ENCODE measurements at places on chromosomes 5 and 9.

DNA sequence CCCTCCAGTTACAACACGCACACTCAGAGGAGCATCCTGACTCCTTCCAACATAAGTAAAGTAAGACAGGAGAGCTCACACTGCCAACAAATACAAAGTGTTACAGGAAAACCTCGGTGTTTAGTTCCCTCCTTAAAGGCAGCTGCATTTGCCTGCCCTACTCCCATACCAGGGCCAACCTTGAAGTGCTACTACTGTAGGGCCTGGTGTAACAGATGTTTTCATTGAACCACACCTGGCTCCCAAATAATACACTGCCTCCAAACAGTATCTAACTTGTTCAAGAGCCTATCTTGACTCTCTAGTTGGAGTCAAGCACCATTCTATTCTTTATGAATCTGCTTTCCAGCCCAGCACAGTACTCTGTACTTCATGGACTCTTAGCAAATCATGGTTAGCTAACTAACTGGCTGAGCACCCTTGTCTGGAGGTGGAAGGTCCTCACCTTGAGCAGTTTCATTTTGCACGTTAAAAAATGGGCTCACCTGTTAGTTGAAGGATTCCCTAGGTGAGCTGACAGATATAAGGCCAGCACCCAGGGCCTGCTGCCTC, 34.6 kb downstream of the TTC39B start:
- DNase-seq: no peak

- no peak for DNase-seq
Measured at GRCh38 chr5:177122566-177122965, 11.0 kb upstream of the NSD1 start.

GRCh38 chr5:137838976-137839375, 28.7 kb upstream of the MYOT start:
- DNase-seq: no peak

- no peak for DNase-seq
Measured at GRCh38 chr5:148491793-148492184, 108.0 kb downstream of the FBXO38 start.

GRCh38 chr5:38479315-38479904, 77.0 kb downstream of the LIFR start:
- DNase-seq: no peak

DNA sequence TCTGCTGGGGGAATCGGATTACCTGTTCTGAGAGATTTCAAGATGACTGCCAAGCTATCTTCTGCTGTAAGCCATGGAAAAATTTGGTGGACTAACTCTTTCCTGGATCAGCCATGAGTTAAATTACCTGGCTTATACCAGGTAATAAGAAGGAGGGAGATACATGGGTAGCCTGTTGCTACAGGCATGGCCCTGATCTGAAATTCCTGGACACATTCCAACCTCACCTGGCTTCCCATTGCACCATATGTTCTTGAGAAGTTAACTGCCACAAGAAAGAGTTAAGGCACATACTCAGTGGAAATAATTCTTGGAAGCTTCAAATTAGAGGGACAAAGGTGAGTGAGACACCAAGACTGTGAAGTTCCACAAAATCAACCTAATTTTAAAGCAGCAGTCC, 371.3 kb downstream of the ACTL7B start:
- no peak for DNase-seq

GRCh38 chr5:195401-196160, 4.3 kb downstream of the LRRC14B start:
- no peak for DNase-seq

DNA sequence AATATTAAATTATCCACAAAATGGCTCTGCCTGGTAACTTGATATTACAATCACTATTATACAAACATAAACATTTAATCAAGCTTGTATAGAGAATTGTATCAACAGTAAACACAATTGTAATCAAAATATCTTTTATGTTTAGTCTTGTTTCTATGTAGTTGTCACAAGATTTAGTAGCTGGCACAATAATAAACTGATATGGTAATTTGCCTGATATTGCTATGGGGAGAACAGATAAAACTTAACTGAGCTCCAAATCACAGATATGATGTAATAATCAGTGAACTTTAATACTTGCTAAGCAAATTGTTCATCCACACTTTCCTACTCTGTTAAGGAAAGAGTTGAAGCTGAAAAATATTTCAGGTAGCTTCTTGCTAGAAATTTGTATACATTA, 189.8 kb downstream of the MPDZ start:
- DNase-seq: no peak

DNA sequence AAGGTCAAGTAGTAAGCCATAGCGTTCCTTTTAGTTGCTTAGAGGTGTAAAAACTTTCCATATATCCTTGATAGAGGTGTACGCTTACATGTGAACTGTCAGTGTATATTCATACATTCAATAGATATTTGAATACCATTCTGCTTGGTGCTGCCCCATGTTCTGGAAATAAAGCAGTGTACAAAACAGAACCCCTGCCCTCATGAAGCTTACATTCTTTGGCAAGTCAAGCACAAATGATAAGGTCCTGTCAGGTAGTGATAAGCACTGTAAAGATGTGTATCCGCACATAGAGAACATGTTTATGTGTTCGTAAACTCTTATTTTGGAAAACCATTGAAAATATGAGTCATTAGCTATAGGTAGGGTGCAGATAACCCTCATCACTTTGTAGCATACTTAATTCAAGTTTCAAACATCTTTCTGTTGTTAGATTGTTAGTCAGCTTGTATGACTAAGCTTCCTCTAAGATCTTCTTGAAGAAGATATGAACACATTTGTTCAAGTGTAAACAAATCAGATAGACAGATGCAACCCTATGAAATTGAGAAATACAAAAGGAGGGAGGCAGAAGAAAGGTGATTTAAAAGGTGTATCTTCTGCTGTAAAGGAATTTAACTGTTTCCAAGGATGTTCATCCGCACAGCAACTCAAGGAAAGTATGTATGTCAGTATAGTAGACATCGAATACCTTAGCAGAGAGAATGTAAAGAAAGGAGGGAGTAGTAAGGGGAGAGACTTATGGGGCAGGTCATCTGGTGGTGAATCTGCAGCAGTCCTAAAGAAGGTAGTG, 1.6 kb downstream of the GTF3C4 start:
- no peak for DNase-seq

DNA sequence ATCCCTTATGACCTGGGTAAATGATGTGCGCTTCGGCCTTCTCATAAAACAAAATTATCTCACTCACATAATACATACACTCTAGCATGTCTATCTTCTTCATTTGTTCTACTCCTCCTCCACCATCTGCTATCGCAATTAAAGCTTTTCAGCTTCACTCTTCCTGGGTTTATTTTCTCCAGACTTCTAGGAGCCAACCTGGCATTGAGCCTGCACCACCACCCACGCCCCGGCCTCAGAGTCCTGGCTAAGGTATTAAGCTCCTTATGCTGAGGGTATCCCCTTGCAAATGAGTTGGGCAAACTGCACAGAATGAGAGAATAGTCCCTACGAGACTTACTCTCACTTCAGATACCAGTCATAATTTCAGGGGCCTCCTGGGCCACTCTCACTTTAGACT, 236.1 kb upstream of the CDH12 start:
- DNase-seq: no peak

DNA sequence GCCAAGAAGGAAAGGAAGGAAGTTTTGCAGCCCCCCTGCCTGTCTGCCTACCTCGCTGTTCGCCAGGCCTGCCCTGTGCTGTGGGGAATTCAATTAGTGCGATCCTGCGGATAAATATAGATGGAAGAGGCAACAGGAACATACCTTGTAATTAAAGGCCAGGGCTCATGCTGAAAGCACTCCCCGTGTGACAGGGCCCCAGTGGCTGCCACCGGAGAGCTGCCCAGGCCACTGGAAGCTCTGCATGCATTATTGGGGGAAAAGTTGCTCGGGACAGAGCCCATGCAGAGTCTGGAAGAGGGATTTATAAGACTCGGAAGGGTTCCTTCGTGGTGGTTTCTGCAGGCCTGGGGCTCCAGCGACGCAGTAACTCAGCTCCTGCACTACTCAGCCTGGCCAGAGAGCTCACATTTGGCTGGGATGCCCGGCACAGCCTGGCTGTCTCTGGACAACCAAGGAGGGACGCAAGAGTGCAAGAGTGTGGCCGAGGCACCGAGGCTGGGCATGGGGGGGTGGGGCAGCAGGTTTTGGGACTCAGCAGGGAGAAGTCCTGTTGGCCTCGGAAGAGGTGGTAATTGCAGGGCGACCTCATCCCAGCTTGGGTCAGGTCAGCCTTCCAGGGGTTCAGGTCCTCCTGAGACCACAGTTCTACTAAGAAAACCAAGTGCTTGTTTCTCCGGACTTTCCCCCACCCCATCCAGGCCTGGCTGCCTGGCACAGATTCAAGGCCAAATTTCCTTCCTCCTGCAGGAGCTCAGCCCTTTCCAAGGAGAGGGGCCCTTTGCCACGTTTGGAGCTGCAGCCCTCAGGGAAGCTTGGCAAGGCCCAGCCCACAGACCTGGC, 68.1 kb upstream of the GGTA1 start:
- no peak for DNase-seq

- DNase-seq: no peak
Measured at GRCh38 chr5:178416919-178417318, 173.3 kb downstream of the COL23A1 start.

DNA sequence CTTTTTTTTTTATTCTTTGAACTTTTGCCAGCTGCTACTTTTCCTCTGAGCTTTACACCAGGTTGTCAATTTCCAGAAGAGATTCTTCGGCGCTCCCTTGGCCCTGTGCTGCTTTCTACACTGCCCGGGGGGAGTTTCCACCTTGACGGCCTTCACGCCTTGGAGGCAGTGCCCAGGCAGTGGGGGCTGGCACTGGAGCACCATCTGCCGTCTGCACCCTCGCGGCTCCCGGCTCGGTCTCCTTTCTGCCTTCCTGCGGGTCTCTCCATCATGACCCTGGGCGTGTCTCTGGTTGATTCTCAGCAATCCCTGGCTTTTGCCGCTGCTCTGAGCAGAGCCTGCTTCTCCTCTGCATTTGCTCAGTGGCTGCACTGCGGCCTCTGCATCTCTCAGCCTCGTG, 2.9 kb downstream of the SLC6A18 start:
- no peak for DNase-seq

GRCh38 chr5:59067956-59068656, 485.2 kb downstream of the RAB3C start:
- DNase-seq: no peak

DNA sequence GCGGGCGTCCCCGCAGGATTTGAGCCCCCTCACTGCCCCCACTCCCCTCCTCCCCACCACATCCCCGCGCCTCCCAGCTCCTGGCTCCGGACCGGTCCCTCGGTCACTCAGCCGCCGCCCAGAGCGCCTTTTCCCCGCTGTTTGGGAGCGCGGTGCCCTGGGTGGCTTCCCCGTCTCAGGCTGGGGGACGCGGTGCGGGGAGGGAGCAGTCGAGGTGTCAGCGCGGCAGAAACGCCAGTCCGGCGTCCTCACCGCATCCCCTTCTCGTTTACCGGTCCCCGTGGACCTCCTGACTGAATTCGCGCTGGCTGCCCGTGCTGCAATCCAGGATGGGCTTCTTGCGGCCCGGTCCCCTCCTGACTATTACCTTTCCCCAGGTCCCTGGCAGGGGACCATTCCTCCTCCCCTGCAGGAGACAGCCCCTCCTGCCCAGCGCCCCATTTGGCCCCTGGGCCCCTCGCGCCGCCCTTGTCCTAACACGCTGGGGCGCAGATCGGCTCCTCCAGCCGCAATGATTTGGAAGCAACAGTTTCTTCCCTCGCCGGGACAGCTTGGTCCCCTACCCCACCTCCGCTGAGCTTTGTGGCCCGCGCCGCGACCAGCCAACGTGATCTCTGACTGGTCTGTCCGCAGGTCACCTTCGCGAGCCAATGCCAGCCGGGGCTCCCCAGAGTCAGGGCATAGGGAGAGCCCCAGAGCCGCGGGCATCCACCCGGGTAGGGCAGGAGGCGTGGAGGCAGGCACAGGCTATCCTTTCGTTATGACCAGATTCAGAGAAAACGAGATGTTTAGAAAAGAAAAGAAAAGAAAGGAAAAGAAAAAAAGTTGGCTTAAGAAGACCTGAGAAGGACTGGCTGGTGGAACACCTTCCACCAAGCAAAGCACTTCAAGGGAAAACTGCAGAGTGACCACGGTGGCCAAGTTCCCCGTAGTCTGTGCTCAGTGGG, 1.2 kb downstream of the ANKRD33B start:
- DNase-seq: no peak

- no peak for DNase-seq
Measured at GRCh38 chr5:19802686-19803085, 185.3 kb downstream of the CDH18 start.

- no peak for DNase-seq
Measured at GRCh38 chr5:159449925-159450324, 119.6 kb upstream of the IL12B start.

GRCh38 chr5:154589511-154589910, 111.5 kb upstream of the HAND1 start:
- DNase-seq: no peak

GRCh38 chr5:149617760-149618306, 36.5 kb downstream of the ARHGEF37 start:
- DNase-seq: no peak

DNA sequence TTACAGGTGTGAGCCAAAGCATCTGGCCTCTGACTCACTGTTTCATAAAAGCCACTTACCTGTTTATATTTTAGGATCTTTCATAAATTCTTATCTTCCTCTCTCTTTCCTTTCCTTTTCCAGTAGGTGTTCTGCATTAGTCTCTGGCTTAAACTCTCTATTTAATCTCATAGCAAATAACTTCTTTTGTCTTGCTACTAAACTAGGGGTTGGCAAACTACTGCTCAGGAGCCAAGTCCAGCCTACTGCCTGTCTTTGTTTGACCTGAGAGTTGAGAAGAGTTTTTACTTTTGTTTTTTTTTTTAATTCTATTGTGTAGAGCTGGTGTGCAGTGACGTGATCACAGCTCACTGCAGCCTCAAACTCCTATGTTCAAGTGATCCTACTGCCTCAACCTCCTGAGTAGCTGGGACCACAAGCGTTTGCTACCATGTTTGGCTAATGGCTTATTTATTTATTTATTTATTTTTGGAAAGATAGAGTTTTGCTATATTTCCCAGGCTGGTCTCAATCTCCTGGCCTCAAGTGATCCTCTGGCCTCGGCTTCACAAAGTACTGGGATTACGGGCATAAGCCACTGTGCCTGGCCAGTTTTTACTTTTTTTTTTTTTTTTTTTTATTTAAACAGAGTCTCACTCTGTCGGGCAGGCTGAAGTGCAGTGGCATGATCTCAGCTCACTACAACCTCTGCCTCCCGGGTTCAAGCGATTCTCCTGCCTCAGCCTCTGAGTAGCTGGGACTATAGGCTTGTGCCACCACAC, 5.4 kb upstream of the NDFIP1 start:
- no peak for DNase-seq

- no peak for DNase-seq
Measured at GRCh38 chr9:114677418-114677817, 4.6 kb downstream of the TEX48 start.

DNA sequence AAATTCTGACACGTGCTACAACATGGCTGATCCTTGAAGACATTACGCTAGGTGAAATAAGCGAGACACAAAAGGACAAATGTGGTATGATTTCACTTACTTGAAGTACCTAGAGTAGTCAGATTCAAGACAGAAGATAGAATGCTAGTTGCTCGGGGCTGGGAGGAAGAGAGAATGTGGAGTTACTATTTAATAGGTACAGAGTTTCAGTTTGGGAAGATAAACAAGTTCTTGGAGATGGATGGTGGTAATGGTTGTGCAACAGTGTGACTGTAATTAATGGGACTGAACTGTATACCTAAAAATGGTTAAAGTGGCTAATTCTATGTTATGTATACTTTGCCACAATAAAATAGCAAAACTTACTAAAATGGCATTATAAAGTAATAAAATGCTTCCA, 34.4 kb downstream of the PAM start:
- DNase-seq: no peak

Measured in stimulated activated CD8-positive, alpha-beta memory T cell treated with anti-CD3 and anti-CD28 coated beads, Interleukin-2, amount 100 ng/mL, for 48 hours (primary cell).